ENCODE measurements at places on chromosomes 5 and 9.

- no peak for DNase-seq
Observed at GRCh38 chr5:112549605-112550166, 130.6 kb upstream of the EPB41L4A start.

DNA sequence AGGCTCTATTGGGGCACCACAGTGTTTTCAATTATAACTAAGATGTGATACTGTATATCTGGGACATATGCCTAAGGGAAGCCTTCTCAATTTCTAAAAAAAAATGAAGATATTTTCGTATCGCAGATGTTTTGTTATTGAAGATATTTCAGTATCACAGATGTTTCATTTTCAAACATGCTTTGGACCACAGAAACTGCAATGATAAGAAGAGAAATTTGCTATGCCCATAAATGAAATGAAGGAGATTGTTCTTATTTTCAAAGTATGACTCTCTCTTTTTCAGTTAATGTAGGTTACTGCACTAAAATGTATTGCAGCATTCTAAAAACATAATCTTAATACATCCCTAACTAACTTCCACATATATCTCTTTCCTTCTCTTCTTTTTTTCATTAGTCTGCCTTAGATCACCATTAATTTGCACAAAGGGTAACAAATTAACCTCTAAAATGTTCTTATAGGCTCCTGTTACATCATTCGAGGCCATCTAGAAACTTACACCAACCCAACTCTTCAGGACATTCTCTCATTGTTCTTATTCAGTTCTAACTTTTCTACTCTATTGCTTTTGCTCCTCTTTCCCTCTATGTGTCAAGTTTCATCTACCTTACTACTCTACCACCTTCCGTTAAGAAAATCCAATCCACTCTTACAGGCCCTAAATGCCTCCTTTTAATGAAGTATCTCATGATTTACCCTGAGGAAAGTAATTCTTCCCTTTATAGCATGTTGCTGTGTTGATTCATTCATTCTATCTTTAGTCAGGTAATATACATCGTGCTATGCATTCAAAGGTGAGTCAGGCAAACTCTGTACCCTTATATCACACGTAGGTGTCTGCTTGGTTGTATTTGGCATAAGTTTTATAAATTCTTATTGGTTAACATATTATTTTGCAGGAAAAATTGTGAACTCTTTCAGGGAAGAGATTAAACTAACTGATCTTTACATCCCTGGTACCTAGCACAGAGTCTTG is 70.5 kb downstream of the ST8SIA4 start:
- DNase-seq = no peak

DNA sequence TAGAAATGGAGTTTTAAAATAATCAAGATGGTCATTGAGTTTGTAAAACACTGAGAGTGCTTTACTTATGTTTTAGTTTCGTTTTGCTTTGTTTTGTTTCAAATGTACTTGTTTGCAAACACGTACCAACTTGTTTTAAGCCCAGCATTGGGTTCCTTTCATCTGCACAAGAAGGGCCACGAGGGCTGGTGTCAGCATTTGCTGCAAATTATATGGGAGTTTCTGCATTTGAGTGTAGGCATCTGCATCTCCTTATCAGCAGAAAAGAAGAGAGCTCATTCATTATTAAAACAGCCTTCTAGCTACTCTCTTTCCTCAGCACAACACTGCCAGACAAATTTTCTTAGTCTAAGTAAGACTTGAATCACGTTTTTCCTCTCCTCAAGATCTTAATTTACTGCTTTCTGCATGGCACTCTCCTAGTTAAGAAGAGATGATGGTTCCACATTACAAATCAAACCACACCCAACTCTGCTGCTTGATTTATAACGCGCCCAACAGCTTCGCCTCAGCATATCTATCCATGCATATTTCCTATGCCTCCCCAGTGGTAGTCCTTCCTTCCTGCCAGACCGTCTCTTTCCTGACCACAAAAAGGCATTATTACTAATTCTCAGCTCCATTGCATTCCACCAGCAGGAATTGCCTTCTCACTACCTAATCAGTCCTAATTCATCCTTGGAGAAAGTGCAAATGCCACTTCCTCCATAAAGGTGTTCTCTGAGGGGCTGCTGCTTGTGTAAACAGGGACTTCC is 95.2 kb upstream of the CAST start:
- no peak for DNase-seq

GRCh38 chr5:175517824-175518450 is 39.6 kb downstream of the SFXN1 start:
- DNase-seq = peak; percentile 29

DNA sequence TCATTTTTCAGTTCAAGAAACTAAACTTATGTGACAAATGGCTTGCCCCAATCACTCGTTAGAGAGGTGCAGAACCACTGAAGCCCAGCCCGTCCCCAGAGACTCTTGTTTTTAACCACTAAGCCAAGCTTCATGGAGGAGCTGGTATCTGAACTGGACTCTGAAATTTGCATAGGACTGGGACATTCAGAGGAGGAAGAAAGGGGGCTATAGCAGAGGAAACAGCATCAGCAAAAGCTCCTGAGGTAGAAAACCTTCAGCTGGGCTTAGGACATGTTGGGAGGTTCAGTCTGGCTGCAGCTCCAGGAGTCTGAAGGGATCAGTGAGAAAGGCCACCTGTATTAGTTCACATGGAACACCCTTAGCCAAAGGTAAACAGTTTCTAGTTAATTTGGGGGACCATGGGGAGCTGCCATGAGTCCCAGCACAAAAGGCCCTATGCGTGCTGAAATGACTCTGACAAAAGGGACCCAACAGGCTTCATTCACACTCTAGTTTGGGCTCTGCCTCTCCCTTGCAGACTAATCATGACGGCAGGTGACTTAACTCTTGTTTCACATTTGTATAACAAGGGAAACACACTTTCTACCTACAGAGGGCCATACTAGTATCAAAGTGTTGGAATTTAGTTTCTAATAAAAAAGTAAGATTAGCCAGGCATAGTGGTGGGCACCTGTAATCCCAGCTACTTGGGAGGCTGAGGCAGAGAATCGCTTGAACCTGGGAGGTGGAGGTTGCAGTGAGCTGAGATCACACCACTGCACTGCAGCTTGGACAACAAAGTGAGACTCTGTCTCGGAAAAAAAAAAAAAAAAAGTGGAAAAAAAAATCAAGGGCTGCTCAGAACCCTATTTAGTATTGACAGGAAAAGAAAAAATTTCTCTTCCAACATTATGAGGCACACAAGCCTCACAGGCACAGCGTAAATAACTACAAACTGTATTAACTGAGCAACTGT is 10.2 kb downstream of the FBXO10 start:
- no peak for DNase-seq

DNA sequence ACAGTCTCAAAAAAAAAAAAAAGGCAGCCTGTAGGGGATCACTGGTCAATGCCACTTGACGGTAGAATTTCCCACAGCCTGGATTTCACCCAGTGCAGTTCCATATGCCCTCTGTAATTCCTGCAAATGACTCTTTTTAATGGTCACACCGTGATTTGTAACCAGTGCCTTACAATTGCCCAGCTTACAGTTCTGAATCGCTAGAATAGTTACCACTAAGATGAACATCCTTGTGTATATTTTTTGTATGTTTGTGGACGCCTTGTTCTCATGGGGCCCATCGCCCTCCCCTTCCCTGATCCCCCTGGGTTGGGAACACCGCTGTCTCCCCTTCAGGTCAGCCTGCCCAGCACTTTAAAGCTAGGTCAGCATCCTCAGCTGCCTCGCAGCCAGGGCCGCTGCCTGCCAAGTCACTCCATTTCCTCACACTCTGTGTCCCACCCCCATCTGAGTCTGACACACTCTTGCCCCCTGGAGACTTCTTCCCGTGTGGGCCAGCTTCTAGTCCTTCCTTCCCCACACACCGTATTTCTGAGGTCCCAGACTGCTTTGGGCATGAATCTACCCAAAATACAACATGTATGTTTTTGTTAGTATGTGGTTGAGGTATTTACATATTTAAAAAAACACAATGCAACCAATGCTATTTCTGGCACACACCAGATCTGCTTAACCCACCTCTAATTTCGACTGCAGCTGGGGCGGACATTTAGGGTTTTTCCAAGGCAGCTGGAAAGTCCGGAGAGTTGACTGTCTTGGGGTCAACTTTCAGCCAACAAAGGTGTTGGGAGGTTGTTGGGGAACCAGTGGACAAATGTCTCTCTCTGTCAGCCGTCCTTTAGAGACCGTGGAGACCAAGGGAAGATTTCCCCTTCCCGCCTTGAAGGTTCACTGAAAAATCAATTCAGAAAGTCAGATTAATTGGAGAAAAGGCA is 120.5 kb upstream of the NEK6 start:
- no peak for DNase-seq

DNA sequence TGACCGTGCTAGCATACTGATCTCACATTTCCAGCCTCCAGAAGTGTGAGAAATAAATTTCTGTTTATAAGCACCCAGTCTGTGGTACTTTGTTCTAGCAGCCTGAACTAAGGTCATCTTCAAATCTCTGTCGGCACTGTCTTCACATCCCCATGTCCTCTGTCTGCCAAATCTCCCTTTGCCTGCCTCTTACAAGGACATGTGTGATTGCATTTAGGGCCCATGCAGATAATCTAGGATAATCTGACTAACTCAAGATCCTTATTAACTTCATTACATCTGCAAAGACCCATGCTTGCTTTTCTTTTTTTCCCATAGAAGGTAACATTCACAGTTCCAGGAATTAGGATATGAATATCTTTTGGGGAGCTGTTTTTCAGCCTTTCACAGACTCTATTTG is 132.7 kb downstream of the AOPEP start:
- no peak for DNase-seq

DNA sequence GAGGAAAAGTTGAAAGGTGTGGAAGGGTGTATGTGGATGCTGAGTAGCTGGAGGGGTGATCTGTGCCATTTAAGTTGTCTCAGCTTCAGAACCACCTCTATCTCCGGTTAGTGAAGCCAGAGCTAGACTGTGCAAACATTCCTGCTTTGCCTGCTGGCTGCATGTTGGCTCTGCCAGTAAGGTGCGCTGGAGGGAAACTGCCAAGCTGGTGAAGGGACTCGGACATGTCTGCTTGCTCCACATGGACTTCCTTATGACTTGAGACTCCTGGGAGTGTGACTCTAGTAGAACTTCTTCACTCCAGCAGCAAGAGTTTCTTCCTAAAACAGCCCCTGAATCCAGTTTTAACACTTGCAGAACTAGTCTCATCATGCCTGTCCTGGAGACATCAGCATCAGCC is 27.9 kb downstream of the DAB2 start:
- no peak for DNase-seq

DNA sequence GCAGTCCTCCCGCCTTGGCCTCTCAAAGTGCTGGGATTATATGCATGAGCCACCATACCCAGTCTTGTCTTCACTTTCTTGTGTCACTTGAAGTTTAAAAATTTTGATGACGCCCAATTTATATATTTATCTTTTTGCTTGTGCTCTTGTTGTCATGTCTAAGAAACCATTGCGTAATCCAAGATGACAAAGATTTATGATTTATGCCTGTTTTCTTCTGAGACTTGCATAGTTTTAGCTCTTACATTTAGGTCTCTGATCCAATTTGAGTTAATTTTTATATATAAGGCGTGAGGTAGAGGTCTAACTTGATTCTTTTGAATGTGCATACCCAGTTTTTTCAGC is 18.6 kb downstream of the ANKHD1 start:
- DNase-seq = no peak

DNA sequence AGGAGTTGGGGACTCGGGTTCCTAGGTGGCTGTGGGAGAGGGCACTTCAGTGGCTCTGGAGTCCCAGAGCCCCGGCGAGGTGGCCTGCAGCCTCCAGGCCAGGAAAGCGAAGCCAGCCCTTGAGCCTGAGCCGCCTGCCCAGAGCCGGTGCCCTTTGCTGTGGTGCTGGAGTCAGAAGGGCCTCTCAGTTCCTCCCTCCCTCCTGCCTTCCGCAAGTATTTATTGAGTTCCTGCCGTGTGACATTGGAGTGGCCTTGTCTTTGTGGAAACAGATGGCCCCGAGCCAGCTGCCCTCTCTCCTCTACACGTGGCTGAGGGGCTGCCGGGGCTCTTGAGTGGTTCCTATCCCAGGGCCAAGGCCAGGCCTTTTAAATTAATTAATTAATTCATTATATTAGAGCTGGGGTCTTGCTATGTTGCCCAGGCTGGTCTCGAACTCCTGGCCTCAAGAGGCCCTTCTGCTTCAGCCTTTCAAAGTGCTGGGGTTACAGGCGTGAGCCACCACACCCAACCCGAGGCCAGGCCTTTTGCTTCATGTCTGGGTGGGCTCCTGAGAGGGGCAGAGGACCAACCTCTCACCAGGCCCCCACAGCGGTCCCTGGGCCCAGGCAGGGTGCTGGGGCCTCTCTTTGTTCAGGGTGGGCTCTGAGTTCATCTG is 45.6 kb upstream of the IER5L start:
- DNase-seq = no peak

GRCh38 chr5:17482790-17483189 is 15.2 kb upstream of the TAF11L2 start:
- no peak for DNase-seq

GRCh38 chr5:118883362-118883761 is 105.0 kb downstream of the DTWD2 start:
- DNase-seq = no peak

DNA sequence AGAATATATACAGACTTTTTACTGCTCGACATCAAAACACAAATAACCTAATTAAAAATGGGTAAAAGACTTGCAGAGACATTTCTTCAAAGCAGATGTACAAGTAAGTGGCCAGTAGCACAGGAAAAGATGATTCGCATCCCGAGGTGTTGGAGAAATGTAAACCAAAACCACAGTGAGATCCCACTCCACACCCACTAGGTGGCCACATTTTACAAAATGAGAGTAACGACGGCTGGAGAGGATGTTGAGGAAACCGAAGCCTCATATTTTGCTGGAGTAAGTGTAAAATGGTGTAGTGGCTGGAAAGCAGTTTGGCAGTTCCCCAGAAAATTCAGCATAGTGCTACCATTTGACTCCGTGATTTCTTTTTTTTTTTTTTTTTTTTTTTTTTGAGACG is 21.3 kb upstream of the GBGT1 start:
- no peak for DNase-seq

DNA sequence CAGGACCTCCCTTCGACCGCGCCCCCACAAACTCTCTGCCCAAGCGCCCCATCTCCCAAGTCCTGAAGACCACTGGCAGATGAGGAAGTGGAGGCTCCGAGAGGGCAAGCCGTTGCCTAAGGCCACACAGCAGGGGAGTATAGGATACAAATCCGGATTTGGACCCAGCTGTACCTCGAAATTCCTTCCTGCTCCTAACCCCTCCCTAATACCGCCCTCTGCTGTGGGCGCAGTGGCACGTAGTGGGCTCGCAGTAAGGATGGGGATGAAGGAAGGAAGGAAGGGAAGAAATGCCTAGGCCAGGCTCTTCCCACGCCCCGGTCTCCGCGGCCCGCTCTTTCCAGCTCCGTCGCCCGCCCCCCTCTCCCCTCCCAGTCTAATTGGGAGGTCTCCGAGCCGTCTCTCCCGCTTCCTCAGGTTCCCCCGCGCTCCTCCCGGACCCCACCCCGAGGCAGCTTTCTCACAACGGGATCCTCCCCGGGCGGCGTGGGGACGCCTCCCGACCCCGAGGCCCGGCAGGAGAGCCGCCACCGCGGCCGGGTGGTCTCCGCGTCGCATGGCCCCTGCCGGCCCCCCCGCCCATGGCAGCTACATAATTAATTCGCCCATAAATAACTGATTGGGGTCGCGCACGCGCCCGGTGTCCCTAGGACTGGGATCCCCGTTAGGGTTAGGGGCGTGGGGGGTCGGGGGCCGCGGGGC is 138.9 kb downstream of the C9orf50 start:
- no peak for DNase-seq

- no peak for DNase-seq
Observed at GRCh38 chr5:59542851-59543820, 350.4 kb downstream of the PDE4D start.

All from effector CD4-positive, alpha-beta T cell (primary cell).